GM18507 (cell line): ENCODE measurements at places on chromosomes 3 and 15.

GRCh38 chr3:138890555-138891187 is 55.9 kb upstream of the PIK3CB start:
- no peak for DNase-seq

- no peak for DNase-seq
Observed at GRCh38 chr3:171811295-171811912, 1.1 kb upstream of the PLD1 start.

GRCh38 chr15:41570764-41571163 is 11.8 kb downstream of the TYRO3 start:
- DNase-seq, result no peak

DNA sequence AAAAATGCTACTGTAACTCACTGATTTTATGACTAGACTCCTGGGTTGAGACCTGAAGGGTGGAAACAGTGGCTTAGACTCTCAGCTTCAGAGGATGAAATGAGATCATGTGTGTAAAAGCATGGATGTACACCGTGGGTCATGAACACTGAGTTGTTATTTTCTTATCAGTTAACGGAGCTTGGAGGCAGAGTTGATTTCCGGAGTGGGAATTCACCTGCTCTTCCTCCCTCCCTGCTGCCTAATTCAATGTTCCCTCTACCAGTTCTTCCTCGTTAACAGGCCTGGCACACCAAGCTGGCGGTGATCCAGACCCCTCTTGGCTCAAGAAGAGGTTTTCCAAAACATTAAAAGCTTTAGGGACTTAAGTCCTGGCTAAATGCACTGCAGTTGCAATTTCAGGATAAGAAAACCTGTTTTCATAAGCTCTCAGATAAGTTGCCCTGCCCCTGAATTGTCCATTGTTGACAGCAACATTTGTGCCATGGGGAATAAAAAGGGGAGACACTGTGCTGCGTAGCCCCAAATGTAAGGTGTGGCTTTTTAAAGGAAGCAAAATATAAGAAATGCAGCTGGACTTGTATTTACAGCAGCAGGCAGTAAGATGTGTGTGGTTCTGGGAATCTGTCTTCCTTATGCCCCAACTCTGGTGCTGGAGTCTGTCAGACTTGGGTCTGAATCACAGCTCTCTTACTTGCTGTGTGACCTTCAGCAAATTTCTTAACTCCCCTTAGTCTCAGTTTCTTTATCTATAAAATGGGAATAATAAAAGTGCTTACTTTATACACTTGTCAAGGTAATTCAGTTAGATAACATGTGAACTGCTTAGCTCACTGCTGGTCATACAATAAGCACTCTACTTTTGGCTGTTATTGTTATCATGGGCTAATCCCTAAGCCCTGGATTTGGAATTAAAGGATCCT is 9.9 kb downstream of the PDIA5 start:
- no peak for DNase-seq

DNA sequence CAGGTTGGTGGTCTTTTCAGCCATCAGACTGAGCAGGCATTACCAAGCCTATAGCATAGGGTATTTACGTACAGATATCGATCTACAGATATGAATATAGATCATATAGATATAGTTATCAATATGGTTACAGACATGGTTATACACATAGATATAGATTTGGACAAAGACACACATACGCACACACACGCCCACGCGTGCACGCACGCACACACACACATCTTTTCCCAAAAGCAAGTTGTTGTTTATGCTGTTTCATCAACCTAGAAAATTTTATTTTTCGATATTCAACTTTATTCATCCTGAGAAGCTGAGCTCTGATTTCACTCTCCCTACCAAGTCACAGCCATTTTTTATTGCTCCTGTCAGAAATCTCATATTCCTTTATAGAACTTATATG is 309.1 kb downstream of the NLGN1 start:
- no peak for DNase-seq
